Stimulated activated CD4-positive, alpha-beta T cell treated with anti-CD3 and anti-CD28 coated beads, Interleukin-12 subunit alpha, Interleukin-12 subunit beta, amount 100 ng/mL, for 24 hours (primary cell): ENCODE measurements at places on chromosomes 2 and 18.

DNA sequence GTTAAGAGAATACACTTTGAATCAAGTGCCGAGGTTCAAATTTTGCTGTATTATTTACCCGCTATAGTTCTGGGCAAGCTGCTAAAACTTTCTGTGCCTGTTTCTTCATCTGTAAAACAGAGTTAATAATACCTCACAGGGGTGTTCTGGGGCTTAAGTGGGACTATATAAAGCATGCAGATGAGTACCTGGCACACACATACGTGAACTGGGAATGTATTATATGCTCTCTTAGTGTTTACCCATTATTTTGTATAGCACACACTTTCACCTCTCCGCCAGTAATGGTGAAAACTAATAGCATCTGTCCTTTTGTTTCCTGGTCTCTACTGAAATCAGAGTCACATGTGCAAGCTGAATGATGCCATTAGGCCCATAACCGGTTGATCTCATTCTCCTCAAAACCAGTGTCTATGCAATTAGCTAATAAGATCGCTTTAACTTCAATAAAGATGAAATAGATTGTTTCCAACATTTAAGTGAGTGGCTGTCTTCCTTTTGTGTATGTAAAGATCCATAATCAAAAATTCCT is 3.8 kb upstream of the CDKL4 start:
- DNase-seq: no peak

DNA sequence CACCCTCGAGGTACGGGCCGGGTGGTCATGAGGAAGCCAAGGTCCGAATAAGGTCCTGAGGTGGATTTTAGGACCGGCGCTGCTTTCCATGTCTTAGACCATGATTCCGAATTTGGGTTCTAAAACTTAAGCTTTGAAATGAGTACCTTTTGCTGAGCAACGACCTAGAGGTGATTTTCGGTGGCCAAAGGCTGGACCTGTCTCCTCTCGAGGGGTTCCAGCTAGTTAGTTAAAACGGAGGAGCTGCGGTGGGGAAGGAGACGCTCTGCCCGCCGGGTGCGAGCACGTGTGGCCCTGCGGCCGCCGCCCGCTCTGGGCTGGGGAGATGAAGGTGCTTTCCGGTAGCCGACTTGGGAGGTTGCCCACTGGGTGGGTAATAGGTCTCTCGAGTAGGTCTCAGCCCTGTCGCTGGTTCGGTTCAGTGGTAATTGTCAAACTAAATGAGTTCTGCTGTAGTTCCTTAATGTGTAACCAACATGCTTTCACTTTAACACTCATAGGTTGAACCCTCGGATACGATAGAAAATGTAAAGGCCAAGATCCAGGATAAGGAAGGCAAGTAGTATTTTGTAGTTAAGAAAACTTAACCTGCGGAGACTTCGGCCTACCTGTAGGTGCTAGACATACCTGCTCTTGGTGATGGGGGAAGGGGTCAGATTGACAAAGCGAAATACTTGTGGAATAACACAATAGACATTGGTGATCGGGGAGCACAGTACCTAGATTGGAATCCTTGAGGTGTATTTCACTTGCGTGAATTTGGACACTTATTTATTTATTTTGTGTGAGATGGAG is 572 bp downstream of the RPS27A start:
- DNase-seq: no peak

- no peak for DNase-seq
These were observed 48.9 kb upstream of the MYL1 start for GRCh38 chr2:210363876-210364275.

DNA sequence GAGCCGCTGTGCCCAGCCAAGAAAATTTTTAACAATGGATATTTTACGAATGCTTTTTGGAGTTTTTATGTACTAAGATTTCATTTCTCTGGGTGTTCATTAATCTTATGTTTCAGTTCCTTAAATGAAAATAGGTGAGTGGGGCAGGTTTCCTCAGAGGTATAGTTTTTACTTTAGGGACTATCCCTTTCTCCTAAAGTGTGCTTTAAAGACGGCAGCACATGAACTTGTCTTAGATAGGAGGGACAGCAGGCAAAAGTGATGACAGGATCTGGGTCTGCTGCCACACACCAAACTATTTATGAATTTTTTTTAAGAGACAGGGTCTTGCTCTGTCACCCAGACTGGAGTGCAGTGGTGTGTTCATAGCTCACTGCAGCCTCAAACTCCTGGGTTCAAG is 8.0 kb upstream of the REL start:
- DNase-seq: no peak
